ENCODE measurements at places on chromosomes 7 and 10. TPM values are rescaled to one million over a fixed set of nuclear protein-coding genes. Genes with fewer than 3 reads are reported as not detected.

- no peak for DNase-seq
These were observed 21.4 kb downstream of the DNAJB12 start for GRCh38 chr10:72333112-72334015.

OR13A1 gene
- polyA plus RNA-seq, result not detected

- no peak for DNase-seq
These were observed 8.6 kb downstream of the PRKG1 start for GRCh38 chr10:51082857-51083256.

DNA sequence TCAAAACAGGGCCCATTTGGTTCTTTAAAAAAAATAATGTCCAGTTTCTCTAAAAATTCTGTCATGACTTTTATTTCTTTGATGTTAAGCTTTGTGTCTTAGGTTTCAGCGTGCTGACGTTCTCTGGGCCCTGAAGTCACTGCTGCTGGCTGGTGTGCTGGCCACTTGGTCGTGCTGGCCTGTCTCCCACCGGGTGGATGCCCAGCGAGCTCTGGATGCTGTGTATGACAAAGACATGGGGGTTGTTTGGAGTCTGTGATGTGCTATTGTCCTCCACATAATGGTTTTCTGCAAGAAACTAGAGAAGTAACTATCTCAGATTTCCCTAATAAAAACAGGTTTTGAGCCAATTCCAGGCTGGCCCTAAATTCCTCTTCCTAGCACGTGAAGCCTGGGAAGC, 9.5 kb upstream of the IDI2 start:
- no peak for DNase-seq

PTER gene
- 7.1 TPM for polyA plus RNA-seq

ABCC2 gene
- 0.76 TPM for polyA plus RNA-seq

GIMAP4 gene
- polyA plus RNA-seq, result not detected

DNA sequence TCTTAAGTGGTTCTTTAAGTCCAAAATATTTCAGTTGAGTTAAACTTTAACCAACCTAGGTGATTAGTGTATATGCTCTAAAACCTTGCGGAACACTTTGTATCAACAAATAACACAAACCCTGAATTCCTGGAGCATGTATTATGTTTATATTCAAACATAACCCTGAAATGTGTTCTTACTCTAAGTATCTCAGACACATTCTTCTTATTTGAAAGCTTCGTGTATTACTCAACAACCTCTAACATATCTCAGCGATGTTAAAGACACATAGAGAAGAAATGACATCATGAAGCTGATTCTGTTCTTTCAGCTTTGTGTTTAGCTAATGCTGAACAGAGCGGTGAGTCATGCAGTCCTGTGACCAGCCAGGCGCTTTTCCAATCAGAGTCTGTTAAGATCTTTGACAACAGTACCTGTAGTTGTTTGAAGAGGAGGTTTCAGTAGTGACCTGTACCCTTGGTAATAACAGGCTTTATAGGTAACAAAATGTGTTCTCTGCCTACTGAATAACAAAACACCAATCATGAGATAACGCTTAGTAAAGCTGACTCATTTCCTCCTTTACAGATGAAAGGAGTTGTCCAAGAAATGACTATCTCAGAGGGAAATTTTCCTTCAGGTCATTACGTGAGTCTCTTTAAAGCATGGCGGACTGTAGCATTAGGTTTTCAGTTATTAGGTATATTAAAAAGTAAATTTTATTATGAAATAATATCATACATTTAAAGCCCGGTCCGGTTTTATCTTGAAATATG, 67.3 kb upstream of the KLF6 start:
- DNase-seq, result peak; percentile 100

GRCh38 chr10:126421756-126422256, 33.5 kb upstream of the ADAM12 start:
- DNase-seq, result peak; percentile 39

DNA sequence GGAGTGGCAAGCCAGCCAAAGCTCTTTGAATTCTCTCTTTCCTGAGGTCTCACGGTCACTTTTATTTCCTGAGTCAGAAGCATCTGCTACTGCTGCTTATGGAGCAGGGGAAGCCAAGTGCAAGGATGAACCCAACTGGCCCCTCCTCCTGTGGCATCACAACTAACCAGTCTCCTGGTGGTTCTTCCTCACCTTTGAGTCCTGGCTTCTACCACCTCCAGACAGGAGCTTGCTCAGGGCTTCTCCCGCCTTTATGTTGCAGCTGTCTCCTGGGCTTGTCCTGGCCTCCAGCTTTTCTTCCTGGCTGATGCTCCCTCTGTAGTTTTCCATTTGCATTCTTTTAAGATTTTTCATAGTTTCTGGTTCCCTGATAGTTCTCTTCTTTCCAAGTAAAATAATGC, 349.7 kb upstream of the NRP1 start:
- DNase-seq, result no peak

DNA sequence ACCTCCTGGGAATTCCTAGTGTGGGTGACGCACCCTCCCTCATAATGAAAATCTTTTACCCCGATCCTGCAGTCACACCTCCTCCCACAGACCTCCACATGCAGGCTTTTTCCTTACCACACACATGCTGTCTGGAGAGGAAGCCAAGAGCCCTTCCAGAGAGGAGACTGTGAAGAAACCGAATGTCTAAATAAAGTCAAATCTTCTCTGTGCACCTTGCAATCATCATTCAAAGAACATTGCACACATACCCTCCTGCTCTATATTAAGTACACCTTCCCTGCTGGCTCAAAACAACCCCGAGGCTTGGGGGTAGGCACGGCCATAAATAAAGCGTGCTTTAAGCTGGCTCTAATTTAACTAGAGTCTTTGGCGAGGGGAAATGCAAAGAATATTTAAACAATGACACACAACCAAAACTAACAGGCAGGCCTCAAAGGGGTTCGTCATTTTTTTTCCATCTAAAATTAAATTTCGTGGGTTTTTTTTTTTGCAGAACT, 34.9 kb downstream of the CALML3 start:
- no peak for DNase-seq

DNA sequence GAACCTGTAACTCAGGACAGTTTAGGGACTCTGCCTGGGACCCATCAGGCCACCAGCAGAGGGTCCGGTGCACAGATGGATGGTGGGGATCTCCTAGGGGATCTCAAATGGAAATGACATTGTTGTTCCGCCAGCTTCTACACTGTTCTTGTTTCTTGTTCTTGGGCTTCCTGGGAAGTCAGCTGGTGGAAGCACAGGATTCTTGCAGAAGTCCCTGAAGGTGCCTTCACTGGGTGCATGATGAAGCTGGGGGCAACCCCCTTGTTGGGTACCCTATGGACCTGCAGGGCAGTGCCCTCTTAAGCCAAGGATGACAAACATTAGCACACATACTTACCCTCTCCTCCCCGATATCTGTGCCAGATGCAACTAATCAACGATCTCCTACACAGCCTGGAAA, 18.6 kb downstream of the SFTPD start:
- DNase-seq, result no peak

GPR85 gene
- polyA plus RNA-seq, result 0.15 TPM

CARD11 gene
- 3.1 TPM for polyA plus RNA-seq

THSD7A gene
- polyA plus RNA-seq, result not detected

GRCh38 chr10:131102147-131102546, 209.4 kb downstream of the TCERG1L start:
- no peak for DNase-seq

DNA sequence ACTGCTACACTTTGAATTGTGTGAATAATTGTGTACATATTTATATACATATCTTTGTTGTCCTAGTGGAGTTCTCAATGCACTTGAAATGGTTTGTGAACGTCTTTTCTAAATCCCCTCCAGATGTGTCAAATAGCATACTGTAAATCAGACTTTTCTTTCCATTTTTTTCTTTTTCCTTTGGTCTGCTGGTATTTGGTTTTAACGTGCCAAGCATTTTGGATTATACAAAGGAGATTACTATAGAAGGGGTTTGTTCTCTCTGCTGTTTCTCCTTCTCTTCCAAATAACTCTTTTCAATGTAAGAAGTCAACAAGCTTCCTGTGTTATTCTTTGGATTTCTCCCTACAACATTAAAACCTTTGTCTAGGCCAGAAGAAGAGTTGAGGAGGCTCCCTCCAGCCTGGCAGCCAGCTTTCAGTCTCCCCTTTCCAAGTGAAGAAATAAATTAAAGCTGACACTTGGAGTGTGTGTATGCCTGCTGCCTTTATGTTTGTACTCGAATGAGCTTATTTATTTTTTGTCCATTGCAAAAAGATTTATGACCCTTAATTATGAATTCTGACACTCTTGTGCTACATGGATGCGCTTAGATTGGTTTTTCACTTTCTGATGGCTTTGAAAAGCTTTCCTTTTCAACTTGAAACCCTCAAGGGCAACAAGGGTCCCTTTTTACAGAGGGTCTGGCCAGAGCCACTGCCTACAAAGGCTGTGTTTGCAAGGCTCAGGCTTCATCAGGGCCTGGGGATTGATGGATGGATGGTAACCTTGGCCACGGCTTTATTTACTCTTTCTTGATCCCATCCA, 107.8 kb downstream of the RAB18 start:
- DNase-seq, result no peak

CTAGE6 gene
- not detected for polyA plus RNA-seq

HYAL4 gene
- 0.87 TPM for polyA plus RNA-seq

KEL gene
- polyA plus RNA-seq, result 0.14 TPM

- DNase-seq, result no peak
These were observed 50.6 kb upstream of the TES start for GRCh38 chr7:116159711-116160110.

GPR15LG gene
- polyA plus RNA-seq, result not detected

EFCAB10 gene
- not detected for polyA plus RNA-seq

GRCh38 chr10:26448292-26448691, 10.2 kb downstream of the APBB1IP start:
- DNase-seq, result no peak

NKX2-3 gene
- not detected for polyA plus RNA-seq

- DNase-seq, result no peak
These were observed 201.7 kb downstream of the BICC1 start for GRCh38 chr10:58714409-58714808.

- no peak for DNase-seq
These were observed 534.6 kb downstream of the TFEC start for GRCh38 chr7:115496006-115496405.

DNA sequence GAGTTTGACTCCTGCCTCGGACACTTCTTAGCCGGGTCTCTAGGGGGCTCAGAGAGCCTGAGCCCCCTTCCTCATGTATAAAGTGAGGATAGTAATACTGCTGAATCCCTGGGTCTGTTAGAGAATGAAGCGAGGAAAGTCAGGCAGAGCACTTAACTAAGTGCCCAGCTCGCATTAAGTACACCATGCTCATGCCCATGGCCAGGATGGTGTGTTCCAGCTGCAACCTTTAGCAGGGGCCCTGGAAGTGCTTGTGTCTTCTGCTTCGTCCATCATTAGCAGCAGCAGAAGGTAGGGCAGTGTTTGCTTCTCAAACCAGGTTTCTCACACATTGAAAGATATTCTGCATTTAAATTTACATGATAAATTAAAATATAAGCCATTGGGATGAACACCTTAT, 27.3 kb upstream of the WDFY4 start:
- DNase-seq, result no peak

GRCh38 chr7:80236681-80237080, 102.0 kb downstream of the GNAI1 start:
- DNase-seq, result no peak

DNA sequence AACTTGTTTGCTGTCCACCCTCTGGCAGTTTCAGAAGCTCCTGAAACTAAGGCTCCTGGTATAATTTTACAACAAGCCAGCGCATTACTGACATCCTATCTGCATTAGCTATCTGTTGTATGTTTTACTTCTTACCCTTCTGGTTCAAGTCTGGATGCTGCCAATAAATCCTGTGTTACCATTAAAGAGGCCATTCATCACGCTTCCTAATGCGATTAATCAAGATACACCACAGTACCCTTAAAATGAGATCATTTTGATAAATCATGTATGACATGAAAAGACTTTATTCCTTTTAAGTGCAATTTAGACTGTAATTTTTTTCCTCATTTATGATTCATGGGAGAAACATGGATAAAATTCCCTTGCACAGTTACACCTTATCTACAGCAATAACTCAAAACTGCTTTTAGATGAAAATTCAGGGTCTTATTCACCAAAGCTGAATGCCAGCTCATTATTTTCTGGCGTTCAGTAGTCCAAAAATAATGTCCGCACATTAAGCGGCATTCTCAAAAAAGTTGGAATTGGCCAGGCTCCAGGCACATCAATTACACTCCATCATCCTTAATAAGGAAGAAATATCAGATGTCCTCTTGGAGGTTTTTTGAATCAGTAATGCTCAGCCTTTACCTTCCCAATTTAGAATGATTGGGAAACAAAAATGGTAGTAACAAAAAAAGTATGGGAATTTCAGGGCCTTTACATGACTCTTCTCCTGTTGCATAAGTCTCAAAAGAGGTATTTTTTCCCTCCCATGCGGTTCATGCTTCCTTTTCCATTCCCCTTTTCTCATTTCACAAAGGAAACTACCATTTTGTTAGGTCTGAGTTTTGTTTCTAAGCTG, 878.5 kb downstream of the LRMDA start:
- DNase-seq, result no peak

GRCh38 chr7:22821702-22822485, 755 bp downstream of the TOMM7 start:
- DNase-seq, result peak; percentile 24

- DNase-seq, result no peak
These were observed 1.5 kb upstream of the PHF14 start for GRCh38 chr7:10972174-10972573.

- DNase-seq, result peak; percentile 77
These were observed 424.3 kb downstream of the KIF20B start for GRCh38 chr10:90125456-90126255.

COMTD1 gene
- 20.5 TPM for polyA plus RNA-seq

GRCh38 chr7:32005577-32005976, 64.6 kb downstream of the PDE1C start:
- no peak for DNase-seq

- DNase-seq, result peak; percentile 89
These were observed 186.4 kb downstream of the POLR1F start for GRCh38 chr7:19522486-19522885.

Data from mammary epithelial cell (primary cell).